ENCODE measurements at places on chromosomes 3 and 15.

- peak; percentile 6 for DNase-seq
Observed at GRCh38 chr3:31421314-31422048, 111.2 kb upstream of the STT3B start.

DNA sequence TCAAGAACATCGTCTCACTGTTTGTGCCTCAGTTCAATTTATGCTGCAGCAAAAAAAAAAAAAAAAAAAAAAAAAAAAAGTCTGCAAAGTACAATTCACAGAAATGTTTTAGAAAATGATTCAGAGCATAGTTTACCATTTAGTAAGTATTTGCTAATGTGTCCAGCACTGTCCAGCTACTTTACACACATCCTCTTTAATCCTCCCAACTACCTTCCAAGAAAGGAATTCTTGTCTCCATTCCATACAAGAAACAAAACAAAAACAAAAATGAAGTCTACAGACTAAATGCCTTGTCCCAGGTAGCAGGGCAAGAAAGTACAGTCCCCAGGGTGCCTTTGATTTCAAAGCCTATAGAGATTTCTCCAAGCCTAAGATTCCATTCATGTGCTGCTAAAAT is 38.9 kb upstream of the SNTN start:
- DNase-seq, result no peak

- DNase-seq, result peak; percentile 89
Observed at GRCh38 chr3:124620600-124621063, 109.6 kb upstream of the UMPS start.

GRCh38 chr15:79037848-79038247 is 52.7 kb downstream of the RASGRF1 start:
- DNase-seq, result no peak

DNA sequence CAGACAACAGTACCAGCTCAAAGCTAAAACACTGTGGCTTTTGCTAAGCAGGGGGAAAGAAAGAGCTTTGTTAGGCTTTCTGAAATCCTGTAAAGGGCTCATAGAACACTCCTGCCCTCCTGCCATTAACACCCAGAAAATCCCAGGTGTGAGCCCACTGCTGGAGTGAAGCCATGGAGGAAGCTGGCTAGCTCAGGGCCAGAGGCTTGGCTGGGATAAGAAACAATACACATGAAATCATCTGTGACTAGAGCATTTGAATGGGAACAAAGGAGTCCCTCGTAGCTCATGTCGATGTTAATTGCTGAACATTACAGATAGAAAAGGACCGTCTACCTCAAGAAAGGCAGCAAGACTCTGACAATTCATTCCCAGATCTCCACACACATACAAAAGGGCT is 23.5 kb downstream of the RUVBL1 start:
- DNase-seq, result no peak

DNA sequence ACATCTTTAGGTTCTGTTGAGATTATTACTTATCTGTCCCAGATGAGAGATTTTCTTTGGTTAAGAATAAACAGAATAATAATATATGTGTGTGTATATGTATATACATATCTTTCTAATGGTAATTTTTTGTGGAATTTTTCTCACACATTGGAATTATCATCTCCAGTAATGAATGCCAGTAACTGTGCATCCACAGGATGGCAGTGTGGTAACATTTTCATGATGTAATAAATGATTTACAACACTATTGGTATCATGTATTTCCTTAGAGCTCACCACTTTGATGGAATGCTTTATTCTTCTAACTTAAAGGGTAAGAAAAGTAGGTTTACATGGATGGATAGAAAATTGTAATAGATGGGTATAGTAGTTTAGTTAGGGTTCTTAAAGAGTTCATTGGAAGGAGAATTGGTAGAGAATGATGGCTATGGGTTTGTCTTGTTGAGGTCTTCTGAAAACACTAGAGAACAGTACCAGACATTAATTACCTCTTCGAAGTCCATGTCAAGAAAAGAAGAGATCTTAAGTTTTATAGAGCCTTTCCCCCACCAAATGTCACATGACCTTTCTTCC is 78.1 kb downstream of the STT3B start:
- peak; percentile 28 for DNase-seq

DNA sequence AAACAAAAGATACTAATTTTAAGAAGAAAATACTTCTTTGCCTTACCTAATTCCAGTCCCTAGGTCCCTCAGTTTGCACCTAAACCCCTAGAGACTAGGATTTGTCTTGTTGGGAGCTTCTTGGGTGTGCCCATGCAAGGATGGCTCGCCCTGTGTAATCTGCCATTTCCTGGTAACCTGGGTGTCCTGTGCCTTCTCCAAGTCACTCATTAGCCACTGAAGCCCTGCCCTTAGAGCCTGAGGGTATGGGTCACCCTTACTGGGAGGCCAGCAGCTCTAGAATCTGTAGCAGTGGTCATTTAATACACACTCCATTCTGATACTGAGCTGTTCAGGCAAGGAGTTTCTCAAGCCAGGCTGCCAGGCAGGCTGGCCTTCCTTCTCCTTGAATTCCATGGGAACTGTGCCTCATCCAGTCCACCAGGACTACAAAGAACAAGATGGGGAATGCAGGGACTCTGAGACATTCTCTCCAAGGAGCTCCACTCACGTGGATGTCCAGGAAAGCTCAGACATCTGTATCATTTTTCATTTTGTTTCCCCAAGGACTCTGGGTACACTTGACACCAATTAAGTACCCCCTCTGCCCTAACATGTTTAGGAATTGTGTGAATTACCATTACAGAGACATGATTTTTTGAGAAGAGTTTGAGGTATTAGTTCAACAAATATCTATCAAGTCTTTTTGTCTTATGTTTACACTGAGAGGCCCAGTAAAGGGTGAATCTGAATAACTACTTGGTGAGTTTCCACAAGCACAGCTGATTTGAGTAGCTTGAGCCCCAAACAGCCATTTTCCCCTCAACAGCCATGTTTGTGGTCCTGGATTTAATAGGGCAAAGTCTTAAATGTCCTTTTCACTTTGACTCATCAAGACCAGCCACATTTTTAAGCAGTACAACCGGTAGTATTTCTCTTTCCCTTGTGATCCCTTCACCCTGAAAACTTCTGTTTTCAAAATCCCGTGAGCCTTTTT is 52.6 kb downstream of the ARNT2 start:
- no peak for DNase-seq

DNA sequence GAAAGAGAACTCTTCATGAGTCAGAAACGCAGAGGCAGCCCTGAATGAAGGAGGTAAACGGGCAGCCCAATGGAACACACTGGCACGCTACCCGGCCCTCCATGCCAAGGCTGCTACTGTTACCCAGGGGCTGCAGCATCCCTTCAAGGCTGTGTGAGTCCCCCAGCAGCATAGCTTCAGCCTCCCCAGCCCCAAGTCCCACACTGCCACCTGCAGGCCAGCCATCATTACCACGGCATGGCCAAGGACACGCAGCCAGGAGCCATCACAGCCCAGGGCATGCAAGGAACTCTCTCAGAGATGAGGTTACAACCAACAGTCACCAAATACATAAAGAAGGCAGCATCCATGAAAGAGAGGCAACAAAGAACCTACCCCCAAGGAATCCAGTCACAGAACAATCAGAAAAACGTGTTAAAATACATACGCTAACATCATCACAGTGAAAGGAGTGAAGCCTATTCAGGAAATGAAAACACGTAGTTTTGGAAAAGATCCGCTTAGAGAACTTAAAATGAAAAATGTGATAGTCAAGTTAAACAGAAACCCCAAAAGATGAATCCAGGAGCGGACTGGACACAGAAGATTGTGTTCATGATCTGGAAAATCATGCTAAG is 22.4 kb downstream of the PLA2G4F start:
- peak; percentile 81 for DNase-seq

GRCh38 chr3:6860149-6860953 is 564 bp upstream of the GRM7 start:
- no peak for DNase-seq

GRCh38 chr15:42712584-42712983 is 24.3 kb downstream of the CDAN1 start:
- no peak for DNase-seq

DNA sequence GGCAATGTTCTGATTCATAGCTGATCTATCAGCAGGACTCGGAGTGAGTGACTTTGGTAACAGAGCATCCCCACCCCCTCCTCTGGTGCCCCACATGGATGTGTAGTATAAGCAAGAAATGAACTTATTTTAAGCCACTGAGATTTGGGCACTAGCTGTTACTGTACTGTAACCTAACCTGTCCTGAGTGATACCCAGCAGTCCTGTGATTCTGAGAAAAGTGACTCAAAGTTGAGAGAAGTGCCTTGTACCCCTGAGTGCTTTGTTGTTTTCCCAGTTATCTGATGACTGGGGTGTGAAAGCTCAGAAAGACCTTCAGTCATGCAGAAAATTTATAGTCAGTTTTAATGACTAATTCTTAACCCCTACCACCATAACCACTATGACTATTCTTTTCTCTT is 439.9 kb upstream of the RBMS3 start:
- no peak for DNase-seq
